Activated CD8-positive, alpha-beta memory T cell treated with anti-CD3 and anti-CD28 coated beads, Interleukin-2, amount 10 ng/mL, durations not matched to agents 7 days and 5 days (primary cell): ENCODE measurements at places on chromosomes 4 and X.

DNA sequence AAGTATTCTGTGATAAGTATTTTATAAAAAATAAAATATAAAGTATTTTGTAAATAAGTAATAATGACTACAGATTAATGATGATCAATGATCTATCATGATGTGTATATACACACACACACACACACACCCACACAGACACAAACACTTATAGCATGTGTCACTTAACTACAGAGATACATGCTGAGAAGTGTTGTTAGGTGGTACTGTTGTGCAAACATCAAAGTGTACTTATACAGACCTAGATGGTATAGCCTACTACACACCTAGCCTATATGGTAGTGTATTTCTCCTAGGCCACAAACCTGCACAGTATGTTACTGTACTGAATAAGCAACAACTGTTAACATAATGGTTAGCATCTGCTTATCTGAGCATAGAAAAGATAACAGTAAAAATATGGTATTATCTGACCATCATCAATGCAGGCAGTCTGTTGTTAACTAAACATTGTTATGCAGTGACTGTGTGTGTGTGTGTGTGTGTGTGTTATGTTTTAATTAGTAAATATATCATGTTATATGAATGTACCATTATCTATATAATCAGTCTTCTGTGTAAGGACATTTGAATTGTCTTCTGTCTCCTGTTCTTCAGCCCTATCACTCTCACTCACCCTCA lies 138.2 kb downstream of the CAMK2D start:
- H3K27me3 ChIP-seq = no peaks in the 10 kb centered on the region
- no peak overlapping the region for H3K27ac ChIP-seq

DNA sequence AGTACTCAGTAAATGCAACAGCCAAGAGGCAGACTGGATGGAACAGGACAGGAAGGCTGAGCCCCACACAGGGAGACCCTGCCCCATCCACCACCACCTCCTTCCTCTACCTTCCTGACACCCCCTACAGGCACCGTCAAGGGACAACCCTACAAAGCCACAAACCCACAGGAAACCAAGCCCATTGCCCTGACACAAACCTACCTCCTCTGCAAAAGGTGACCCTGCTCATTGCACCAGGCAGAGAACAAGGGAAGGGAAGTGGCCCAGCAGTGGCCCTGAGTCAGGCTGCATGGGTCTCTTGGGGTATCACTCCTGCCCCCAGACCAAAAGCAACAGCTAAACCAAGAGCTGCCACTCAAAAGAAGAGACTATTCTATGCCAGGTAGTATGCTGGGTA lies 21.0 kb downstream of the JAKMIP1 start:
- H3K4me3 ChIP-seq = peak overlapping the region; percentile 60
- peaks cover 91% of the 10 kb centered on the region for H3K4me1 ChIP-seq
- peak overlapping the region; percentile 98 for H3K27ac ChIP-seq
- peaks cover 79% of the 10 kb centered on the region for H3K36me3 ChIP-seq

GRCh38 chr4:132614682-132615081 lies 534.4 kb upstream of the PCDH10 start:
- H3K4me1 ChIP-seq = no peaks in the 10 kb centered on the region
- H3K27me3 ChIP-seq = no peaks in the 10 kb centered on the region
- H3K36me3 ChIP-seq = no peaks in the 10 kb centered on the region
- H3K4me3 ChIP-seq = no peak overlapping the region

DNA sequence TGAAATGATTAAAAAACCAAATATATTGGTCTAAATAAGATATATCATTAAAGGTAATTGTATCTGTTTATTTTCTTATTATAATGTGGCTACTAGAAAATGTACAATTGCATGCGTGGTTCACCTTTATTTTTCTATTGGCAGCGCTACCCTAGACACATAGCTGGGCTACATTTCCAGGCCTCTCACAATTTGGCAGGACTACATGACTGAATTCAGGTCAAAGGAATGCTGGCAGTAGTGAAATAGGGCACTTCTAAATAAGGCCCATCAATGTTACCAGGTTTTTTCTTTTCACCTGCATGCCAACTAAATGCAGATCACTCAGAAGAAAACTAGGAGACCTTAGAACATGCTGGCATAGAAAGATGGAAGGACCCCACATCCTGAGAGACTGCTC lies 1072.9 kb upstream of the SLIT2 start:
- no peak overlapping the region for H3K27ac ChIP-seq
- no peaks in the 10 kb centered on the region for H3K27me3 ChIP-seq
- H3K4me1 ChIP-seq = no peaks in the 10 kb centered on the region
- H3K4me3 ChIP-seq = no peak overlapping the region

DNA sequence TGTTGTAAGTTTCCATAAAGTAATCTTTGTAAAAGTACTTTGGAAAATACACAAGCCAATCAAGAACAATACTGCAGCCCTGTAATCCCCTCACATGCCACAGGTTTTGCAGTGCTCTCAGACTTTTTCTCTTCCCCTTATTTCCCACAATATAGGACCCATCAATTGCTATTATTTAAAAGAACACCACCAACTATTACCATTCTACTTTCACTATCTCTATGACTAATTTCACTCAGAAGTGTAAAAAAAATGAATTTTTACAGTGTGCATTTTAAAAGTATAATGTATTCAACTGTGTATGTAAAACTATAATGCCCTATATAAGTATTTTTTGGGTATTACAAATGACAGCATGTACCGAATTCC lies 1.7 kb downstream of the ATP8A1 start:
- no peaks in the 10 kb centered on the region for H3K27me3 ChIP-seq
- DNase-seq = no peak
- peak overlapping the region; percentile 94 for H3K4me3 ChIP-seq

DNA sequence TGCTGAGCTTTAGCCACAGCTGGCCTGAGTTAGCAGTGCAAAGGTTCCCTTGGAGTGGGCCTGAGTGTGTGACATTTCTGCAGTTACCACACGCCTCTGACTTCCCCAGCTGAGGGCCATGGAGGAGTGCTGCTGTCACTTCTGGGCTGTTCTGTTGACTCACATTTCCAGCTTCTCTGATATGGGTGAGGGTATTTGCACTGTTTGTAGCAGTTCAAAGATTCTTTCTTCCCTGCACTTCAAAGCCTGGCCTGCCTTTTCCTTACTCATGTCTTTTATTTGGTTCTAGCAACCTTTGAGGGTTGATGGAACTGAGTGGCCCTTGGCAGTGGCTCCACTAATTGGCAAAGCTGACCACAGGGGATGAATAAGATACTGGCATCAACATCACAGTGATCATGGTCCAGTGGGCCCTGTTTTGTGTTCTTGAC lies 26.4 kb upstream of the SCML1 start:
- DNase-seq = no peak
- H3K27ac ChIP-seq = no peak overlapping the region
- H3K36me3 ChIP-seq = no peaks in the 10 kb centered on the region
- no peaks in the 10 kb centered on the region for H3K27me3 ChIP-seq
- H3K4me1 ChIP-seq = no peaks in the 10 kb centered on the region
- H3K4me3 ChIP-seq = no peak overlapping the region

GRCh38 chr4:155761916-155762315 lies 3.1 kb downstream of the GUCY1B1 start:
- no peak overlapping the region for H3K4me3 ChIP-seq
- no peaks in the 10 kb centered on the region for H3K36me3 ChIP-seq
- H3K4me1 ChIP-seq = peaks cover 4% of the 10 kb centered on the region
- H3K27ac ChIP-seq = no peak overlapping the region
- no peak for DNase-seq

GRCh38 chrX:109992203-109992602 lies 10.7 kb upstream of the TMEM164 start:
- DNase-seq = no peak
- no peaks in the 10 kb centered on the region for H3K27me3 ChIP-seq
- no peaks in the 10 kb centered on the region for H3K36me3 ChIP-seq
- no peak overlapping the region for H3K4me3 ChIP-seq
- peaks cover 41% of the 10 kb centered on the region for H3K4me1 ChIP-seq

- no peaks in the 10 kb centered on the region for H3K36me3 ChIP-seq
- H3K27ac ChIP-seq = no peak overlapping the region
- DNase-seq = peak; percentile 44
- H3K4me1 ChIP-seq = peaks cover 4% of the 10 kb centered on the region
- peaks cover 7% of the 10 kb centered on the region for H3K27me3 ChIP-seq
These were observed 85.0 kb upstream of the ZNF81 start for GRCh38 chrX:47751670-47752069.

DNA sequence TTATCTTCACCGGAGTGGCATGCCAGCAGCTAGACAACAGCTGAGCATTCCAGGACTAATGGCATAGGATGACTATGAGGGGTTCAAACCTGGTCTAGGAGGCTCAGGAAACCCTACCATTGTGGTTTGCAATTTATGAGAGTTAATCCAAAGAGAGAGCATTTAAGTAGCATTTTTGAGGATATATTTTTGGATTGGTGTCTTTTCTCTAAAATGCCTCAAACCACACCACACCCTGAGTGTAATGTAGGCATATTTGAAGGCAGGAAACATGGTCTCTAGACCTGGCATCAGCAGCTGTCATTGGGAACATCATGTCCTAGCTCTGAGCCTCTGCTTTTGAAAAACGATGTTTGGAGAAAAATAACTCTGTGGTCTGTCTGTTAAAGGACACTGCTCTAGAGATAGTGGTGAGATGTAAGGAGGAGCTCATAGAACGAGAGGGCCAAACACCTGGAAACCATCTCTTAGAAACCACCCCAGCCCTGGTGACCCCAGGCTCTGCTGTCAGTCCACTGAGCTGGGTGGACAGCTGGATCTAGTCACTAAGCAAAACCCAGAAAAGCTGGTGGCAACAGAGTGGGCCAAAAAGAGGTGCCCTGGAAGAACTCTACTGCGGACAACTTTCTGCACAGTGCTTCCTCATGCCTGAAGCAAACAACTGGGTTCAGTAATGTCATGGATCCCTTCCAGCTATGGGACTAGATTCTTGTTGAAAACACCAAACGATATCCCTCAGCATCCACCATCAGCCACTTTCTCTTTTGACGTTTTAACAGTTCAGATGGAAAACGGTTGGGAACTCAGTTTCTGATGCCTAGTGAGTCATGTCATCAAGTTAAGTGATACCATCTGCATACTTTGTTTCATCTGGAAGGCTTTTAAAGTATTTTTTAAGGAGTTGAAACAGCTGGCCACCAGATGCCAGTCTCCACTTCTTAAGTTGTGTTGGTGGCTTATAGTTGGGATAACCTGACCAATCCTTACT lies 100.2 kb upstream of the C1QTNF7 start:
- DNase-seq = no peak
- no peaks in the 10 kb centered on the region for H3K4me1 ChIP-seq
- no peak overlapping the region for H3K4me3 ChIP-seq
- H3K27ac ChIP-seq = no peak overlapping the region
- H3K27me3 ChIP-seq = peaks cover 3% of the 10 kb centered on the region

DNA sequence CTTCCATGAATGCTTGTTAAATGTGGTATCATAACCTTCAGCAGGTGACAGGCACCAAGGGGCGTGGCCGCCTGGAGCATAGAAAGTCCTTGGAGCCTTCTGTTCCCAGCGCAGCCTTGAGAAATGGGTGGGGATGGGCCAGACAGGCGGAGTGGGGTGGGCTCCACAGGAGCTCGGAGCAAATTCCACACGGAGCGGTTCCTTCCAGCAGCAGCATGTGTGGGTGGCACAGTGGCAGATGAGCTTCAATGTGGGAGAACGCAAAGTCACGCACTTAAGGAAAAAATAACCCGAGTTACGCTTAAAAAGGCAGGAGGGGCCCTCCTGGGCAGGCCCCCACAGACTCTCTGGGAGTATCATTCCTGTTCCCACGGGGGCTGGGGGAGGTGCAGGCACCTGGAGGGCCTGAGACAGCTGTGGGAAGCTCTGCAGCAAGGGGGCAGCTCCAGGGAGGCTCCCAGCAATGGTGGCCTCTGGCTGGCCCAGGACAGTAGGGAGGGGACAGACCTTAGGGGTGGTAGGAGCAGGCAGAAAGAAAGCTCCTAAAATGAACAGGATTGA lies 15.3 kb downstream of the TMEM271 start:
- H3K27ac ChIP-seq = no peak overlapping the region
- H3K4me3 ChIP-seq = no peak overlapping the region
- H3K4me1 ChIP-seq = no peaks in the 10 kb centered on the region
- H3K36me3 ChIP-seq = no peaks in the 10 kb centered on the region
- H3K27me3 ChIP-seq = no peaks in the 10 kb centered on the region

- H3K27me3 ChIP-seq = no peaks in the 10 kb centered on the region
- no peaks in the 10 kb centered on the region for H3K4me1 ChIP-seq
- no peaks in the 10 kb centered on the region for H3K36me3 ChIP-seq
- H3K4me3 ChIP-seq = no peak overlapping the region
- no peak overlapping the region for H3K27ac ChIP-seq
- no peak for DNase-seq
These were observed 23.7 kb upstream of the NEIL3 start for GRCh38 chr4:177285953-177286352.

DNA sequence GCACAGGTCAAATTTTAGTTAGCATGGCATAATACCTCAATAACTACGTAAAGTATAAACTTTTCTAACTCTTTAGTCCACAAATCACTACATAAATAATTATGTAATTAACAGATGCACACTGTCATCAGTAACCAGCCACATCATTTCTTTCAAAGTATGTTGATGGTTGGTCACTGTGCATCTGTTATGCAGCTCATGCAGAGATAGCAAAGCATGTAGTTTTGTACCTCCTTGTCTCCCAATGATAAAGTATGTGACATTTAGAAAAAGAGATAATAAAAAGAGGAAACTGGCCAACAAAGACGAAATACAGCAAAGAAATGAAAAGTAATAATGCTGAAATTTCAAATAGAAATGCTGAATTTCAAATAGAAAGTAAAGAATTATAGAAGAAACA lies 2.9 kb downstream of the LAMTOR3 start:
- no peak overlapping the region for H3K4me3 ChIP-seq
- no peak for DNase-seq
- no peaks in the 10 kb centered on the region for H3K27me3 ChIP-seq

- H3K36me3 ChIP-seq = peaks cover 2% of the 10 kb centered on the region
These were observed 150.0 kb downstream of the SPRY1 start for GRCh38 chr4:123546573-123547060.

DNA sequence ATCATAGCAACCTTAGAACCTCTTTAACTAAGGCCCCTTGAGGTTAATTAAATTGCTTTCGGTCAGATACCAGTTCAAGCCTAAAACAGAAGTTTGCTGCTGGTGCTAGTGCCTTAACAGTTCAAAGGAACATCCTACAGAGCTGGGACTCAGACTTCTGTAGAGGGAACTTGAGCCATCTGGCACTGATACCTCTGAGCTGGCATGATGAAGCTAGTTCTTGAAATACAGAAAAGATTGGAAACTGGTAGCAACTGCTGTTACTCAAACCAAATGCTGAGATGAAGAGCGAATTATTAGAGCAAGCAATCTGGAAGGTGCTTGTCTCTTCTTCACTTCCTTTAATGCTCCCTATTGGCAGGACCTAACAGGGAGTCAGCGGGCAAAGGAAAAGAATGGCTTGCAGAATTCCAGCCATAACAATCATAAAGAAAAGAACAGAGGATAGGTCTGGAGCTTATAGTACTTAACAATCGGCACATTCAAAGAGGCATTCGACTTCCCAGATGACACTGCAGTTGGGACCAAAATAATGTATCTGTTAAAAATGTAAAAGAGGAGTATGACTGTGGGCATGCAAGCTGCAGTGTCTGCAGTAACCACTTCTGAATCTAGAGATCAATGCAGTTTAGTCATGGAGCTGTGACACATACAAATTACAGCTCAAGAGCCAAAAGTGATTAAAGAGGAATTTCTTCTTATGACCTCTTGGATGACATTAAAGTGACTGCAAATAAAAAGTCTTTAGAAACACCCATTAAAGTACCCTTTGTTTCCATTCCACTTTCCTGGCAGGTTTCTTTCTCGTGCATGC lies 298.9 kb downstream of the PDGFC start:
- no peaks in the 10 kb centered on the region for H3K4me1 ChIP-seq
- no peaks in the 10 kb centered on the region for H3K27me3 ChIP-seq
- no peaks in the 10 kb centered on the region for H3K36me3 ChIP-seq
- H3K4me3 ChIP-seq = no peak overlapping the region

- no peak overlapping the region for H3K4me3 ChIP-seq
- H3K27me3 ChIP-seq = no peaks in the 10 kb centered on the region
- H3K27ac ChIP-seq = no peak overlapping the region
- H3K36me3 ChIP-seq = no peaks in the 10 kb centered on the region
- no peaks in the 10 kb centered on the region for H3K4me1 ChIP-seq
- no peak for DNase-seq
These were observed 23.4 kb upstream of the ZFP42 start for GRCh38 chr4:187972135-187972534.
